ENCODE measurements at places on chromosomes 16 and 17. TPM values are rescaled to one million over a fixed set of nuclear protein-coding genes. Genes with fewer than 3 reads are reported as not detected.
A peak's percentile ranks its signal among the peaks of the same experiment; 100 is the strongest.

DNA sequence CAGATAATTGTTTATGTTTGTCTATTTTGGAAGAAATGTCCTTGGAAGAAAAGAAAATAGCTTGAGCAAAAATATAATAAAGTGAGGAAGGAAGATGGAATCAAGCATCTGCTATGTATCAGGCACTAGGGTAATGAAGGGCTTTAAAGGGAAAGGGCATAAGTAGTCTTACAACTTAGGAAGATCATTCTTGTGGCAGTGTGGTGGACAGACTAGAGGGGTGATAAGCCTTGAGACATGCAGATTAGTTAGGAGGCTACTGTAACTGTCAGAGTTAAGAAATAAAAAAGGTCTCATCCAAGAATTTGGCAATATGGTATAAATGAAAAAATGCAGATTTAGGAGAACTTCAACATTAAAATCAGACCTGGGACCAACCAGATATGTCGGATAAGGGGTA lies 14.9 kb downstream of the FAM222B start:
- H3K36me3 ChIP-seq = peaks cover 2% of the 10 kb centered on the region
- no peak for DNase-seq
- no peak overlapping the region for H3K27ac ChIP-seq

TMEM238L gene
- total RNA-seq = not detected

- no peak overlapping the region for H3K27ac ChIP-seq
- no peaks in the 10 kb centered on the region for H3K36me3 ChIP-seq
- H3K4me1 ChIP-seq = peaks cover 14% of the 10 kb centered on the region
- no peak overlapping the region for H3K4me3 ChIP-seq
- peak; percentile 77 for DNase-seq
Measured at GRCh38 chr17:16269658-16270057, 52.6 kb downstream of the PIGL start.

DNA sequence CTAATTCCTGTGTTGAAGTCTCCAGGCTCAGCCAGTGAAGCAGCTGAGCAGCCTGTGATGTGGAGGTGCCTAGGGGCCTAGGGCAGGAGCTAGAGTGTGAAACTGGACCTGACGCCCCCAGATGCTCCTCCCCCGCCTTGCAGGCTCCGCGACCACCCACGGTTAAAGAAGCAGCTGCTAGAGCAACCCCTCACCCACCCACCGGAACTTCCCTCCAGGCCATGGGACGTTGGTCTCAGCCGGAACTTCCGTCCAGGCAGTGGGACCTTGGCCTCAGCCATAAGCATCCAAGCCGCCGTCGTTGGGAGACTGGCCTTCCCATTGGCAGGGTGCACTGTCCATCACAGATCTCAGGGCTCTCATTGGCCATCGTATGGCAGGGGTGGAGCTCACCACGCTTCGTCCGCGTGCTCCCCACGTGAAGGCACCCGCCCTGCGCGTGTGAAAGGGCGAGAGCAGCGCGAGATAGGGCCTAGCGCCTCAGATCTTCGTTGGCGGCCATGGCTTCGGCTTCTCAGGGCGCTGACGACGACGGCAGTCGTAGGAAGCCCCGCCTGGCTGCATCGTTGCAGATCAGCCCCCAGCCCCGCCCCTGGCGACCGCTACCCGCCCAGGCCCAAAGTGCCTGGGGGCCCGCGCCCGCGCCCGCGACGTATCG lies at the start of gene ADAD2:
TSS of gene ADAD2 (plus strand) at position 427 of the 658 bp plus-strand sequence. CDS start at position 501, 74 bp downstream.
- H3K4me3 ChIP-seq = no peak within 1 kb of the TSS
- no peak for DNase-seq
- H3K27ac ChIP-seq = no peak within 1 kb of the TSS
- peaks cover 4% of the 10 kb centered on the region for H3K4me1 ChIP-seq
- no peaks in the 10 kb centered on the region for H3K27me3 ChIP-seq
- no peaks in the 10 kb centered on the region for H3K36me3 ChIP-seq

DNA sequence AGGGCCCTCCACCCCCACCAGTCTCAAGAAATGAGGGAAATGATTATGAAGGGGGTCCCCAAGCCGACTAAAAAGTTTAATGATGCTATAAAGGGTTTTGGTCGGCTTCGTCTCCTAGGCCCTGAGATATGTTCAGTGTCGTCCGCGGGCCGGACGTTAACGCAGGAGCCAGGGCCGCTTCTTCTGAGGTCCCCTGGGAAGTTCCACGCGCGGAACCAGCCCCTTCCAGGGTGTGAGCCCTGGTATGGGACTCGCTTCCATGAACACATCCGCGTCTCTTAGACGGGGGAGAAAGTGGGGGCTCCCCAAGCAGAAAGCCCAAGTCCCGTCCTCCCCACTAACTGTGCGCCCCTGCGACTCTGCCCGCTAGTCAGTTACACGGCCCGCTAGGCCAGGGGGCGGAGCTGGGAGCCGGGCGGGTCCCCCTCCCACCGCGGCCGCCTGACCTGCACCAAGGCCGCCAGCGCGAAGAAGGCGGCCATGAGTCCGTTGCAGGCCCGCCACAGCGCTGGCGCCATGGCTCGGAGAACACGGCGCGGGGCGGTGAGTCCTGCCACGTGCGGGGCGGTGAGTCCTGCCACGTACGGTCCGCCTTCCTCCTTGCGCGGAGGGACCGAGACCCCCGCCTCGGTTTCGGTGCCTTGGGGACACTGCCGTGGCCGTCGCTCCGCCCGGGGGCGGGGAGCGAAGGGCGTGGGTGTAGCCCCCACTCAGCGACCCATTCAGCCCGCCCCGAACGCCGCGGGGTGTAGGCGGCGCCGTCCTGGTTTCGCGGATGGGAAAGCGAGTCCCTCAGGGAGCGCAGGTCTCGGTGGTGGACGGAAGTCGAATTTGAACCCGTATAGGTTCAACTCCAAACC lies at the start of gene TMEM220:
TSS of gene TMEM220 (minus strand) at position 690 of the 860 bp plus-strand sequence. CDS start at position 518, 172 bp downstream.
- H3K27me3 ChIP-seq = no peaks in the 10 kb centered on the region
- peak; percentile 61 for DNase-seq
- H3K4me3 ChIP-seq = peak within 1 kb of the TSS; percentile 67
- H3K27ac ChIP-seq = peak within 1 kb of the TSS; percentile 53

DNA sequence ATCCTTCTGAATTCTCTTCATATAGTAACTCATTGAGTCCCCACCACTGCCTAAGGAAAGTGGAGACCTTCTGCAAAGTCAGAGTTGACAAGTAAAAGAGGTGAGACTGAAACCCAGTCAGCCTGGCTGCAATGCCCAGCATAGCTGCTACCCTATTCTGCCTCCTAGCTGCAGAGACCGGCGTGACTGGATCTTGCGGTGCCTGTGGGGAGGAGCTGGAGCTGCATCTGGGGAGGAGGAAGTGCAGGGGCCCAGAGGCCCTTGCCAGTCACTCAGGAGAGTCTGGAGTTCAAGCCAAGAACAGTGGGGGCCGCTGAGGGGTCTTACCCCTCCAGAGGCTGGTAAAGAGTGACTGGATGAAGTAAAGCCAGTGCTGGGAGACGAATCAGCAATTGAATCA lies 35.0 kb upstream of the ZNF423 start:
- peaks cover 2% of the 10 kb centered on the region for H3K27me3 ChIP-seq
- no peaks in the 10 kb centered on the region for H3K36me3 ChIP-seq

DNA sequence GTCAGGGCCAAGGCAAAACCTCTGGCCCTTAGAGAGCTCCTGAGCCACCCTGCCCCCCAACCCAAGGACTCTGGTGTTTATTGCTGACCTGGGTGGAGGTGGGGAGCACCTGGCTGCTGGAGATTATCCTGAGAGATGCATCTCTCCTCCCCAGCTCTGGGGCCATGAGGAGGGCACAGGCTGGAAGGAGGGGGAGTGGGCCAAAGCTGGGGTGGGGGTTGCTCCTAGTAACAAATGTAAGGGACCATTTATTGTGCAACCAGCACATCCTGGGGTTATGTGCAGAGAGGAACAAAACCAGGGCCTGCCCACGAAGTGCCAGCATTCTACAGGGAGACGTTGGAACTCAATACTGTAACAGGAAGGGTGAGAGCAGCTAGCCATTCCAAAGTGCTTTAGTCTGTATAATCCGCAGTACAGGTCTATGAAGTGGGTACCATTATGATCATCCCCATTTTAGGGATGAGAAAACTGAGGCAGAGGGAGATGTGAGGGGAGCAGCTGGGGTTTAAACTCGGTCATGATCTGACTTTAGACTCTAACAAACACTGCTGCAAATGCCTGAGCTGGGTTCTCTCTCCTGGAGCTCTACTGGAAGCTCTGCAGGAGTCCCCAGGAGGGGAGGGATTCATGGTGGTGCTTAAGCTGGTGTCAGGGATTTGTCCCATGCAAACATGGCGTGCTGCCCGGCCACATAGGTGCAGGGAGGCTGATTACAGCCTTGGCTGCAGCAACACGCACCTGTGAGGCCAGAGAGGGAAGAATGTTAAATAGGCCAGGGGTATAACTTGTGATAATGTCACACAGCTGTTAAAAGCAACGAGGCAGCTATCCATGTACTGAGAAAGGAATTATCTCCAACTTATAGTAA lies 1.4 kb upstream of the RHBDF2 start:
- no peak overlapping the region for H3K27ac ChIP-seq
- DNase-seq = no peak
- peaks cover 3% of the 10 kb centered on the region for H3K27me3 ChIP-seq
- no peaks in the 10 kb centered on the region for H3K36me3 ChIP-seq
- peaks cover 40% of the 10 kb centered on the region for H3K4me1 ChIP-seq

PAQR4 gene
- 4.8 TPM for total RNA-seq

DNA sequence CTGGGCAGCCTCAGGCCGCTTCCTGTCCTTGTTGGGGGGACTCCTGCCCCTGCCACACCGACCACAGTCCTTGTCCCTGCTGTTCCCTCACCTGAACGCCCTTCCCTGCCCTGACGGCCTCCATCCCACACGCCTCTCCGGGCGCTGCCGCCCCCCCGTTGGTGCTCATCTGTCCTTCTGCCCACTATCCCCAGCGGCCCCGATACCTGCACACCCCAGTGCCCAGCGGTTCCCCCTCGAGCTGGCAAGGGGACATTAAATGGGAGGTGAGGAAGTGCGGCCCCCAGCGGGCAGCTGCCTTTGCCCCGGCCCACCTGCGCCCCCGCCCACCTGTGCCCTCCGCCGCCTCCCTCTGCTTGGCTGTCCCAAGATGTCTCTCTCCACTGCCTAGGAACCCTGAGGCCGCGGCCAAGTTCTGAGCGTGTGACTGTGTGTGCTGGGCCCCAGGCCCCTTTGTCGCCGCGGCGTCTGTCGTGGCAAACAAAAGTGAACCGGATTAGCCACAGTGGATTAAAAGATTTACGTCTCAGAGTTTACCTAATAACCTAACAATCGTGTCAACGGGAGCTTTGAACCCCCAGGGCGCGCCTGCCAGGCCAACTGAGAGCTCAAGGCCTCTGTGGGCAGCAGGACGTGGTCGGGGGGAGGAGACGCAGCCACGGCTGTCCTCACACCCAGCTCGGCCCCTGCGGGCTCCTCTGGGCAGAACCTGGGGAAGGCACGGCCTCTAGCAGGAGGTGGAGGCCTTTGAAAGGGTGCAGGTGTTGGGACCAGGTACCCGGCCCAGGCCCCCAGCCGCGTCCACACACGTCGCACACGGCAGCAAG lies 7.6 kb upstream of the AXIN1 start:
- no peaks in the 10 kb centered on the region for H3K27me3 ChIP-seq
- H3K36me3 ChIP-seq = no peaks in the 10 kb centered on the region
- H3K4me1 ChIP-seq = no peaks in the 10 kb centered on the region

- no peak overlapping the region for H3K4me3 ChIP-seq
- no peak overlapping the region for H3K27ac ChIP-seq
- H3K27me3 ChIP-seq = no peaks in the 10 kb centered on the region
Measured at GRCh38 chr16:1932050-1933028, 10.7 kb downstream of the MSRB1 start.

DNA sequence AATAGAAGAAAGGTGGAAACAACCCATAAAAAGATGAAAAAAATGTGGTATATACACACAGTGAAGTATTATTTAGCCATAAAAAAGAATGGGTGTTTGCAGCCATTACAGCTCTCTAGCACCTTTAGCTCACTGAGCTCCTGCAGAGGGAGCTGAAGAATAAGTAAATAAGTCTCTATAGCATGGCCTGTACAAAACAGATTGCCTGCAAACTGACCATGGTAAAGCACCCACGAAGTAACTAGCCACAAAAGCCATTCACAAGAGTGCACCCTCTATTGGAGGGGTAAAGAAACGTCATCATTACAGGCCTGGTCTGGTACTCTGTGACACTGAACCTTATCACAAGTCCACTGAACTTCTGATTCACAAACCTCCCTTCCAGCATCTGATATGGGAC lies 76.3 kb downstream of the USP32 start:
- DNase-seq = no peak
- H3K36me3 ChIP-seq = no peaks in the 10 kb centered on the region
- no peak overlapping the region for H3K27ac ChIP-seq
- H3K4me3 ChIP-seq = no peak overlapping the region
- H3K27me3 ChIP-seq = no peaks in the 10 kb centered on the region

CDYL2 gene
- 26.5 TPM for total RNA-seq

DNA sequence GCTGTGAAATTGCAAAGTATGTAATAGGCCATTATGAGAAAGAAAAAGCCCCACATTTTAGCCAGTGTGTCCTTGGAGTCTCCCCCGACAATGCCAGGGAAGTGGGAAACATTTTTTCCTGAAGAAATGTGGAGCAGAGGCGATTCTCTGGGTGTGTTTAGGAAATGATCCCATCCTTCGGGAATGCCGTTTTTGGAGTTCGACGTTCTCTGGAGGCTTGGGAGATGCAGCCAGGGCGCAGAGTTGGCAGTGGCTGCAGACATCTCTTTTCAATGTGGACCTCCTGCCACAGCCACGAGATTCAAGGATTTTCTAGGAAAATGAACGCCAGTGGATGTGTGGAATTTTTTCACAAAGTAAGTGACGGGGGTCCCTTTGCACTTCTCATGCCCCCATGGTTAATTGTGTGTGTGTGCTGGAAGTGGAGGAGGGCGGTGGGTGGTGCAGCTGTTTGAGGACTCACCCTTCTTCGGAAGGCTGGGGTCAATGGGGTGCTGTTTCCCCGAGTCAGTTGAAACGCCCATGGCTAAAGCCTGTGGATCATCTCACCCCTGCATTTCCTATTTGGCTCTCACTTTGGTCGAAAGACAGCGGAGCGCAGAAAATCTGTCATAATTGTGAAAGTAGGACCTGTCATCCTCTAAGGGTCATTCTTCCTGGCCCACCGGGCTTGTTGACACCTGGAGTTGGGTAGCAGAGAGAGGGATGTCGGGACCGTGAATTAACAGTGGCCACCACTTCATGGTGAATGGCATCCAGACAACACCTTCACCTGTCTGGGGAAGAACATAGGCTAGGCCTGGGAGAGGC lies 73.2 kb downstream of the CMIP start:
- H3K36me3 ChIP-seq = no peaks in the 10 kb centered on the region
- no peaks in the 10 kb centered on the region for H3K27me3 ChIP-seq
- H3K27ac ChIP-seq = peak overlapping the region; percentile 37
- peak; percentile 78 for DNase-seq
- peaks cover 23% of the 10 kb centered on the region for H3K4me1 ChIP-seq

GRCh38 chr17:72409405-72410002 lies 288.7 kb downstream of the SOX9 start:
- peaks cover 47% of the 10 kb centered on the region for H3K4me1 ChIP-seq
- no peaks in the 10 kb centered on the region for H3K27me3 ChIP-seq
- no peak overlapping the region for H3K27ac ChIP-seq
- DNase-seq = no peak
- no peaks in the 10 kb centered on the region for H3K36me3 ChIP-seq
- H3K4me3 ChIP-seq = no peak overlapping the region

- H3K27ac ChIP-seq = no peak overlapping the region
- no peaks in the 10 kb centered on the region for H3K36me3 ChIP-seq
- H3K4me1 ChIP-seq = peaks cover 31% of the 10 kb centered on the region
Measured at GRCh38 chr16:77589071-77589765, 133.1 kb upstream of the NUDT7 start.

CA5A gene
- not detected for total RNA-seq

All from astrocyte (in vitro differentiated cells and primary cell).